ENCODE measurements at places on chromosomes 11 and 22.
A peak's percentile ranks its signal among the peaks of the same experiment; 100 is the strongest.

DNA sequence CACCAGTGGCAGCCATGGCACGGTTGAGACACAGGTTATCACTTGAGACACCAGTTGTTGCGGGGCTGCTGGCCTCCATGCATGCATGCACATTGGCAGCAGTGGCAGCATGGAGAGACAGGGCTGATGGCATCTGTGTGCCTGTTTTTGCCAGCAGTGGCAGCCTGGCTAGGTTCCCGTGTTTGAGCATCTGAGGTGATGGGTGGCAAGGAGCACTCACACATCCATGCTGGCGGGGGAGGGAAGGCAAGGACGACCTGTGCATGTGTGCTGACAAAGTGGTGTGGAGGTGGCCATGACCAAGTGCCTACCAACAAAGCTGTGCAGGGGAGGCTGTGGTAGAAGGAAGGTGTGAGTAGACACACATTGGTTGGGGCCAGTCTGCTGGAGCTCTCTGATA lies 133.5 kb downstream of the CNTN5 start:
- no peaks in the 10 kb centered on the region for H3K4me1 ChIP-seq
- no peaks in the 10 kb centered on the region for H3K36me3 ChIP-seq
- no peak overlapping the region for H3K4me3 ChIP-seq
- no peak for DNase-seq

GRCh38 chr11:12215181-12215593 lies 104.8 kb downstream of the MICAL2 start:
- peaks cover 22% of the 10 kb centered on the region for H3K36me3 ChIP-seq
- peak overlapping the region; percentile 69 for H3K27ac ChIP-seq
- no peak for DNase-seq
- no peaks in the 10 kb centered on the region for H3K27me3 ChIP-seq
- H3K4me3 ChIP-seq: no peak overlapping the region

GRCh38 chr11:69915501-69916250 lies 96.5 kb upstream of the FGF3 start:
- no peak overlapping the region for H3K4me3 ChIP-seq
- peaks cover 6% of the 10 kb centered on the region for H3K27me3 ChIP-seq
- H3K36me3 ChIP-seq: no peaks in the 10 kb centered on the region
- no peak for DNase-seq
- peaks cover 8% of the 10 kb centered on the region for H3K4me1 ChIP-seq
- peak overlapping the region; percentile 76 for H3K27ac ChIP-seq

- H3K4me3 ChIP-seq: no peak overlapping the region
- no peaks in the 10 kb centered on the region for H3K27me3 ChIP-seq
- H3K4me1 ChIP-seq: no peaks in the 10 kb centered on the region
- no peak overlapping the region for H3K27ac ChIP-seq
Measured at GRCh38 chr11:36684840-36685801, 87.1 kb upstream of the RAG2 start.

DNA sequence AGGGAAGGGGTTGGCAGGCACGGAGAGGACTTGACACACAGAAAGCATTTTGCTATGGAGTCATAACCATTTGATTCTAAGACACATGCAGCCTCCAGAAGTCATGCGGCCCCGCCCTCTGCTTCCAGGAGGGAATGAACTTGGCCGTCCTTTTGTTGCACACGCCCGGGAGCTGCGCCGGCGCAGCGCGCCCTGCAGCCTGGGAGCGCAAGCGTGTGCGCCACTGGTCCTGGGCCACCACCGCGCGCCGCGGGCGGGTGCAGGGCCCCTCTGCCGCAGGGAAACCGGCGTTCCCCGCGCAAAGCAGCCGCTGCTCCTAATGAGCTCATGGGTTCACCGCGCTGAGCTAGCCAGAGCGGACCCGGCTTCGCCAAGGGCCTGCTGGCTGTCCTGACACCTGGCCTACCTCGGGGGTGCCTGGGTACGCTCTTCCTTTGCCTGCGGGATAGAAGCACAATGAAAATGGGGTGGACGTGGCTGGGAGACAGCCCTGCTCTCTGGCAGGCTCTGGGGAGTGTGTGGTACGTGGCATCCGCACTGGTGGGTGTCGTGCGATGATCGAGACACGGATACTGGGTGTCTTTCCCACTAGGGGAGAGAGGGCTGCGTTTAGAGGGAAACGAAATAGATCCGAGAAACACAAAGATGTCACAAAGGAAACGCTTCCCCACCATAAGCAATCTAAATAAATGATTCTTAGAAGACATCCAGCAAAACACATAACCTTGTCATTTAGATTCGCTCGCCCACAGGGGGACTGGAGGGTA lies 669 bp downstream of the MICAL3 start:
- H3K27me3 ChIP-seq: no peaks in the 10 kb centered on the region
- no peaks in the 10 kb centered on the region for H3K36me3 ChIP-seq
- DNase-seq: peak; percentile 31
- peak overlapping the region; percentile 65 for H3K4me3 ChIP-seq
- peak overlapping the region; percentile 39 for H3K27ac ChIP-seq
- H3K4me1 ChIP-seq: peaks cover 15% of the 10 kb centered on the region

GRCh38 chr11:117649296-117650055 lies 147.5 kb downstream of the DSCAML1 start:
- H3K27me3 ChIP-seq: no peaks in the 10 kb centered on the region
- H3K27ac ChIP-seq: no peak overlapping the region
- no peak for DNase-seq
- no peaks in the 10 kb centered on the region for H3K4me1 ChIP-seq
- no peaks in the 10 kb centered on the region for H3K36me3 ChIP-seq
- H3K4me3 ChIP-seq: no peak overlapping the region

DNA sequence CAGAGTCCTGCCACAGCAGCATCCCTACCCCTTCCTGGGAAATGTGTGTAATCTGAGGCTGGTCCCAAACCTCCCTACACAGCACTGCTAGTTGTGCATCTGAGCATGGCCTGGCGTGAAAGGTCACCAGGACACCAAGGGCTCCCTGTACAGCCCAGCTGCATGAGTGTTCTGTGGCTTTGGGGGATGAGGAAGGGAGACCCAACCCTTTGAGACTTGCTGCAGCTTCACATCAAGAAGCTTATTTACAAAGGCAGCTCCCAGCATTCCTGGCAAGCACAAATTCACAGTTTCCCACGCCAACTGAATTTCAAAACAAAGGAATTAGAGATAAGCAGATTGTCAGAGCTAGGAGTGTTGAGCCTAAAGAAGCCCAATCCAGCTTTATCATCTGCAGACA lies 32.2 kb downstream of the CSNK2A3 start:
- no peaks in the 10 kb centered on the region for H3K27me3 ChIP-seq
- H3K4me1 ChIP-seq: peaks cover 10% of the 10 kb centered on the region
- DNase-seq: no peak
- H3K27ac ChIP-seq: no peak overlapping the region

DNA sequence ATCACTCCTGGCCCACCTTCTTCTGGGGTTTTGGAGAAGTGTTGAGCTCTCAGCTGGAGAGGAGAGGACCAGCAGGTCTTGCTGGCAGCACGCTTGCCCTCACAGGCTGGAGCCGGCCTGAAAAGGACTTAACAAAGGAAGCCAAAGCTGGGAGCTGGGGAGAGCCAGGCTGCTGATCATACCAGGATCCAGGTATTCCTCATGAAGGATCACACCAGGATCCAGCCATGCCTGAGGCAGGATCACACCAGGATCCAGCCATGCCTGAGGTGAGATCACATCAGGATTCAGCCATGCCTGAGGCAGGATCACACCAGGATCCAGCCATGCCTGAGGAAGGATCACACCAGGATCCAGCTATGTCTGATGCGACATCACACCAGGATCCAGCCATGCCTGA lies 17.0 kb downstream of the MRGPRD start:
- H3K27ac ChIP-seq: no peak overlapping the region
- no peak for DNase-seq
- H3K27me3 ChIP-seq: no peaks in the 10 kb centered on the region
- H3K4me1 ChIP-seq: no peaks in the 10 kb centered on the region

DNA sequence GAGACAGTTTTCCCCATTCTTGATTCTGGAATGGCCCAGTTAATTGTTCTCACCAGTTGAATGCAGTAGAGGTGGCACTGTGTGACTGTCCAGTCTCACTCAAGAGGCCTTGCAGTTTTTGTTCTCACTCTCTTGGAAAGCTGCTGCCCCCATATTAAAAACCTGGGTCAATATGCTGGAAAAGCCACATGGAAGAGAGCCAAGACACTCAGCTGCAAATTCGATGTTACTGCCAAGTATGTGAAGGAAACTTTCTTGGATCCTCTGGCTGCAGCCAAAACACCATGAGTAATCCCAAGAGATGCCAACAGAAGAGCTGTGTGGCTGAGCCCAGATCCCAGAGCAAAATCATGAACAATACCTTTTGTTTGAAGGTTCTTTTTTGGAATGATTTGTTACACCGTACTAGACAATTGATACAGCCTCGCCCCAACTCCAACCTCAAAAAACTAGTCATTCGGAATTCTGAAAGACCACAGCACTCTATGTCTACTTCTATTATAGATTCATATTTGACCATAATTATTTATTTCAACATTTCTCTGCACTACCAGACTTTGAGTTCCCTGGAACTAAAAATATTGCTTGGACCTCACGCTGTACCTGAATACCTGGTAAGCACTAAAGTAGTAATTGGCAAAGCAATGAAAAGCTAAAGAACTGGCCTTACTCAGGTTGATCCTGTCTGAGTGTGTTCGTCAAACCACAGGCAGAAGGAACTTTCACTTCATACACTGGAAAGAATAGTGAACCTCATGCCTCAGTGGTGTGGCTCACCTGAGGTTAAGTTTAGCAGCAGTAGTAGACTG lies 378.8 kb downstream of the ETS1 start:
- H3K4me1 ChIP-seq: peaks cover 9% of the 10 kb centered on the region
- no peak for DNase-seq
- H3K27me3 ChIP-seq: no peaks in the 10 kb centered on the region

- no peaks in the 10 kb centered on the region for H3K27me3 ChIP-seq
- H3K4me3 ChIP-seq: no peak overlapping the region
- DNase-seq: no peak
- H3K4me1 ChIP-seq: no peaks in the 10 kb centered on the region
- no peak overlapping the region for H3K27ac ChIP-seq
- no peaks in the 10 kb centered on the region for H3K36me3 ChIP-seq
Measured at GRCh38 chr22:48336339-48337060, 1491.2 kb downstream of the BRD1 start.

GRCh38 chr22:46045459-46046298 lies 68.7 kb upstream of the WNT7B start:
- H3K4me3 ChIP-seq: peak overlapping the region; percentile 72
- H3K36me3 ChIP-seq: no peaks in the 10 kb centered on the region
- H3K27ac ChIP-seq: peak overlapping the region; percentile 95
- H3K4me1 ChIP-seq: peaks cover 56% of the 10 kb centered on the region
- DNase-seq: no peak

DNA sequence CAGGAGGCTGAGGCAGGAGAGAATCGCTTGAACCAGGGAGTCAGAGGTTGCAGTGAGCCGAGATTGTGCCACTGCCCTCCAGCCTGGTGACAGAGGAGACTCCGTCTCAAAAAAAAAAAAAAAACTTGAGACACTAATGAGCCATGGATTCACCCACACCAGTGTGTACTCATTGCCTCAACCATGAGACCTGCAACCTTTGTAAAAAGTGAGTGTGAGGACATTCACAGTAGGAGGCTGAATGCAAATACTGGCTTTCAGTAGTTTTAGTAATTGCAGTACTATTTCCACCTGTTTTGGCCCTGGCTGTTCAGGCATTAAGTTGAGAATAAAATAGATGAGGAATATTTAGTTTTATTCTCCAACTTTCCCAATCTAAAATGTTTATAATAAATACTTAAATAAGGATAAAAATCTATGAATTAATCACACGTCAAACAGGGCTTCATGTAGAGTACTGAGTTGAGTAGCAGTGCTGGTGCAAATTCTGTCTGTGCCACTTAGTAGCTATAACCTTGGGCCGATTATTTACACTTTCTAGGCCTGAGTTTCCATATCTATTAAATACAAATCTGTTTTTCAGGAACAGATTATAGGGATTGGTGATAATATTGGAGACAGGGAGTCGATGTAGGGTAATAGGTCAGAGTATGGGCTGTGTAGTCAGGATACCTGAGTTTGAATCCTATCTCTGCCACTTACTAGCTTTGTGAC lies 72.8 kb downstream of the PPP2R1B start:
- H3K27me3 ChIP-seq: no peaks in the 10 kb centered on the region
- H3K36me3 ChIP-seq: peaks cover 21% of the 10 kb centered on the region
- DNase-seq: no peak
- H3K4me3 ChIP-seq: no peak overlapping the region
- H3K4me1 ChIP-seq: no peaks in the 10 kb centered on the region
- H3K27ac ChIP-seq: no peak overlapping the region

DNA sequence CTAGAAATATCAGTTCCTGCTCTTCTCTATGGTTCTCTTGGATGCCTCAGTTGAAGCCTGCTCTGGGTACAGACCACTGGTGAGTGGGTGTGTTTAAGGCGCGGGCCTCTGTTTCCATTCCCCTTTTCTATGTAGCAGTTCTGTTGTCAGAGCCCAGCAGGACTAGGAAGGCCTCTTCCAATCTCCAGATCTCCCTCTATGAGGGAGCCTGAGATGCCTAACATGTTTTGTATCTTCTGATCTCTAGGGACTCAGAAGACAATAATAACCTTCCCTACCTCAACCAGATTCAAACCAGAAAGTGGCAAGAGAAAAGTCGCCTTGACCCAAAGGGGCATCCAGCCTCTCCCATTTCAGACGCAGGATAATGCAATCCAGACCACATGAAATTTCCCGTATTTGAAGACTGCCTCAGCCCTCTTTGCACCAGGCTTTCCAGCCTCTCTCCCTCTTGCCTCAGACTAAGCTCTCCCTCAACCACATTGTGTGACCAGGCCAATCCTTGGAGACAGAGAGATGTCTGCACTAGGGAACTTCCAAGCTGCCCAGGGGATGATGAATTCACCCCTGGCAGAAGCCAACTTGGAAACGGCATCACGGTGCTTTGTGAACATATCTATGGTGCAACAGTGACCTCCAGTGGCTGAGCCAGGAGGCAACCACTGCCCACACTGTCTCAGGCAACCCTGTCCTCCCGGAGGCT lies 150.1 kb upstream of the UBASH3B start:
- DNase-seq: no peak
- no peaks in the 10 kb centered on the region for H3K36me3 ChIP-seq
- no peak overlapping the region for H3K4me3 ChIP-seq
- H3K27me3 ChIP-seq: no peaks in the 10 kb centered on the region
- no peaks in the 10 kb centered on the region for H3K4me1 ChIP-seq

DNA sequence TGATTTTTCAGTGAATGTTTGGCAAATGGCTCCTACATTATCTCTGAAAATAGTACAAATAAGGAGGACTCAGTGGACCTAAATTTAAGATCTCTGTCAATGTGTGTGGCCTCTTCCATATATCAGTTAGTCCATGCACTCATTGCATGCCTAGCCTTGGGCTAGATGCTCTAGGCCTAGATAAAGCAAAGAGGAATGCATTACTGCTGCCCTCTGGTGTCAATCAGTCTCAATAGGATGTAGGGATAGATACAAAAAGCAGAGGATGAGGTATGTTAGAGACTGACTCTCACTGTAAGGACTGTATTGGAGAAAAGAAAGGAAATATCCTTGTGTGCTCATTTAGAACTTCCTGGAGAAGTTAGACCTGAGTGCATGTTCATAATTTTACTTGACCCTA lies 42.0 kb downstream of the MS4A2 start:
- H3K27me3 ChIP-seq: no peaks in the 10 kb centered on the region
- DNase-seq: no peak
- no peak overlapping the region for H3K4me3 ChIP-seq
- H3K27ac ChIP-seq: no peak overlapping the region

GRCh38 chr22:20405291-20405930 lies 11.5 kb downstream of the ZNF74 start:
- DNase-seq: peak; percentile 81
- no peak overlapping the region for H3K4me3 ChIP-seq
- H3K27me3 ChIP-seq: no peaks in the 10 kb centered on the region
- H3K4me1 ChIP-seq: no peaks in the 10 kb centered on the region
- peaks cover 5% of the 10 kb centered on the region for H3K36me3 ChIP-seq
